ENCODE measurements at places on chromosomes 12 and 14.

DNA sequence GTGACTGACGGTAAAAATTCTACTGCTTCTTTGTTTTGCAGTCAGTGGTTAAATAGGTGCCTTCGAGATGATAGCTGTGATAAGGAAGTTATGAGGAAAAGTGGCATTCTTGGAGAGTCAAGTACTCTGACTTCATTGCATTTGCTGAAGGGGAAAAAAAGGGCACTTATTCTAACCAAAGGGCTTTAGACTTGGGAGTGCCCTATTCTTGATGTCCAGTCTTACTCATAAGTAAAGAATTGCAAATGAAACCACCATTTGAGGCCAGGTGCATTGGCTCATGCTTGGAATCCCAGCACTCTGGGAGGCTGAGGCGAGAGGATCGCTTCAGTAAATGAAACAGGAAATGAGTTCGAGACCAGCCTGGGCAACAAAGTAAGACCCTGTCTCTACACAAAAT lies 40.3 kb downstream of the BRAP start:
- DNase-seq, result no peak

GRCh38 chr12:101322480-101322879 lies 42.6 kb downstream of the UTP20 start:
- no peak for DNase-seq

- no peak for DNase-seq
Measured at GRCh38 chr14:70011098-70011497, 131.9 kb downstream of the SMOC1 start.

- DNase-seq, result no peak
Measured at GRCh38 chr12:67515679-67516340, 132.7 kb upstream of the DYRK2 start.

- no peak for DNase-seq
Measured at GRCh38 chr12:124036657-124037109, 63.7 kb downstream of the ZNF664 start.

- no peak for DNase-seq
Measured at GRCh38 chr12:112900298-112901145, 6.2 kb upstream of the OAS1 start.

GRCh38 chr14:24710403-24711112 lies 76.6 kb upstream of the GZMB start:
- peak; percentile 9 for DNase-seq

- DNase-seq, result no peak
Measured at GRCh38 chr12:79959484-79959883, 24.6 kb upstream of the PPP1R12A start.

DNA sequence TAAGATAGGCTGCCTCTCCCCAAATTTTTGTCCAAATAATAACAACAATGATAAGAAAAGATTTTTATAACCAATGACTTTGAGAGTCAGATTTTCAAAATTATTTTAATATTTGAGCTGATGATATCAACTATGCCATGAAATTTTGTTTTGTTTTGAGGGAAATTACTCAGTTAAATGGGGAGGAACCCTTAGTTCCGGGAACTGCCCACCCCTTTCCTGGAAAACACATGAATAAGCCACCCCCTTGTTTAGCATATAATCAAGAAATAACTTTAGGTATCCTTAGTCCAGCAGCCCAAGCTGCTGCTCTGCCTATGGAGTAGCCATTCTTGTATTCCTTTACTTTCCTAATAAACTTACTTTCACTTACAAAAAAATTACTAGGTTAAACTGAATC lies 61.4 kb downstream of the HMGA2 start:
- DNase-seq, result no peak

DNA sequence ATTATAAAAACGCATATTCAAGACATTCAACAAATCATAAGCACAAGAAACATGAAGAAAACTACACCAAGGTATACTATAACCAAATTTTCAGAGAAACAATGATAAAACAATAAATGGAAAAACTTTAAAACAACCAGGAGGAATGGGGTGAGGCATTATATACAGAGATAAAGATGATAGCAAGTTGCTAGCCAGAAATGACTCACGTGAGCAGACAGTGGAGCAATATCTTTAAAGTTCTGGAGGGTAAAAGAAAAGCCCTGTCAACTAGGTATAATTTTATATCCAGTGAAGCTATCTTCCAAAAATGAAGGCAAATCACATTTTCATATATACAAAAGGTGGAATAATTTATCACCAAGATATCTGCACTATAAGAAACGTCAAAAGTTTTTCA lies 97.8 kb upstream of the PCED1B start:
- no peak for DNase-seq

GRCh38 chr12:124720004-124720680 lies 143.5 kb downstream of the SCARB1 start:
- no peak for DNase-seq

GRCh38 chr14:34536951-34537676 lies 2.4 kb downstream of the EAPP start:
- DNase-seq, result no peak

DNA sequence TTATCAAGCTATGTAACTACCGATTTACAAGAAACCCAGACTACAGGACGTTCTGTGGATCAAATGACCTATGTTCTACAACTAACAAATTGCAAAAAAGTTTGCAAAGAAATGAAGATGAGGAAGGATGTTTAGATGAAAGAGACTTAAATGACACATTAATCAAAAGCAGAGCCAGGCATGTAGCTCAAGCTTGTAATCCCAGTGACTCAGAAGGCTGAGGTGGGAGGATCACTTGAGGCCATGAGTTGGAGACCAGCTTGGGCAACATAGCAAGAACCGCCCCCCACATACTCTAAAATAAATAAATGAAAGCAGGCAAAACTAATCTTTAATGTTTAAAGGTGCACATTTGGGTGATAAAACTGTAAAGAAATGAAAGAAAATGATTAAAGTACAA lies 331.9 kb downstream of the BTG1 start:
- no peak for DNase-seq

Data from activated naive CD4-positive, alpha-beta T cell (primary cell).